ENCODE measurements at places on chromosomes 6 and 20.

GRCh38 chr6:170344631-170345576, 38.3 kb downstream of the FAM120B start:
- no peak for DNase-seq

GRCh38 chr6:3766214-3766613, 14.7 kb upstream of the PXDC1 start:
- no peak for DNase-seq

DNA sequence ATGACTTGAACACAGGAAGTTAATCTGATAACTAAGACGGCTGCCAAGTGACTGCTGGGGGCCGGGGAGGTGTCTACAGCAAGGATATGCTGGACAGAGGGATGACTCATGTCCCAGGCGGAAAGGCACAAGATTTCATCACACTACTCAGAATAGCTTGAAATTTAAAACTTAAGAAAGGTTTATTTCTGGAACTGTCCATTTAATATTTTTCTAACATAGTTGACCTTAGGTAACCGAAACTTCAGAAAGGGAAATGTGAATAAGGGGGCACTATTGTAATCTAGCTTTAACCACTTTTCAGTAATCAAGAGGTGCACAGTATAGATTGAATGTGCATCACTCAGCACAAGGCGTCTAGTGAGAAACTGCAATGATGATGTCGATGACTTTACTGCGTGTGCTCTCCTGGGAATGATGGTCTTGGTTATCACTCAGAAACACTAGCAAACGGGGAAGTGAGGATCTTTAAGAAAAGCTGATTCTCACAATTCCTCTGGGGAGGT, 171.5 kb downstream of the QKI start:
- no peak for DNase-seq

- DNase-seq: no peak
Observed at GRCh38 chr20:61963149-61963548, 102.5 kb downstream of the TAF4 start.

DNA sequence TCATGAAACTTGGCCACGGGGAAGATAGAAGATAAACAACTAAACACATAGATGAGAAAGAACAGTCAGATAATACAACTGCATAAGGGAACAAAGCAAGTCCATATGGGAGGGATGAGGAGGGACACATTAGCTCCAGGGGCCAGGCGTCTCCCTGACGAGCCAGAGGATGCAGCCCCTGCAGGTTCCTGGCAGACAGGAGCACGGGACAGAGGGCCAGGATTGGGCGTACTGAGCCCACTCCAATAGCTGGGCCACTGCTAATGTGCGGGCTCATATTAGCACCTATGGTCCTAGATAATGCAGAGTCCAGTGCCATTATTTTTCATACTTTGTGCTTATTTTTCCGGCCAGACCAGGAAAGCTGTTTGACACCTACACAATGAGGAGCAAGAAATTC, 182.9 kb downstream of the ANKRD60 start:
- no peak for DNase-seq

DNA sequence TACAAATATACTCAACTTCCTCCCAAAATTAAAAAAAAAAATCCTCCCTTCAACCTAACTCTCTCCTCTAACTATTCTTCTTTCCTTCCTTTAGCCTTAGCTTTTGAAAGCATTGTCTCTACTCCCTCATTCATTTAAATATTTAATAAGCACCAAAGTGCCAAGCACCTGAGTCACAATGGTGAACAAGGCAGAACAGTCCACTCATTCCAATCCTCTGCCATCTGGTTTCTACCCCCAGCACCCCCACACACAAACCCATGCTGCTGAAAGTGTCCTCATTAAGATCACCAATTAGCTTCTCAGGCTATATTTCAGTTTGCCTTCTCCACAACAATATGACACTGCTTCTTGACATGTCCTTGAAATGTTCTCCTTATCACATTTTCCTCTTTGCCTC, 76.3 kb downstream of the DTNBP1 start:
- DNase-seq: no peak

GRCh38 chr6:130713144-130713543, 114.1 kb upstream of the SMLR1 start:
- DNase-seq: no peak

DNA sequence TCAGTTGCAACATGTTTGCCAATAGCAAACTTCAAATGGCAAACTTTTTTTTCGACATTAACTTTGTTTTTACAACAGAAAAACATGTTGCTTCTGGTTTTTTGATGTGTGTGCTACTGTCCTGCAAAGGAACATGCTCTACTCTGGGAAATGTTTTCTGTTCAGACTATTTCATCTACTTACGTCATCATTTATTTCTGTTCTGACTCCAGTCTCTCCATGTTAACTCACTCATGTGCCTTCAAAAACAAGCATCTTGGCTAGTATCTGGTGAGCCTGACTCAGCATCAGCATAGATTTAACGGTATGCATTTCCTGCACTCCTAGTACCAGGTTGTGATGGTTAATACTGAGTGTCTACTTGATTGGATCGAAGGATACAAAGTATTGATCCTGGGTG, 36.1 kb upstream of the MAP7 start:
- DNase-seq: no peak

- DNase-seq: no peak
Observed at GRCh38 chr20:19019734-19020364, 192.6 kb upstream of the SLC24A3 start.

GRCh38 chr20:59938696-59939051, 1.4 kb downstream of the PPP1R3D start:
- DNase-seq: no peak

DNA sequence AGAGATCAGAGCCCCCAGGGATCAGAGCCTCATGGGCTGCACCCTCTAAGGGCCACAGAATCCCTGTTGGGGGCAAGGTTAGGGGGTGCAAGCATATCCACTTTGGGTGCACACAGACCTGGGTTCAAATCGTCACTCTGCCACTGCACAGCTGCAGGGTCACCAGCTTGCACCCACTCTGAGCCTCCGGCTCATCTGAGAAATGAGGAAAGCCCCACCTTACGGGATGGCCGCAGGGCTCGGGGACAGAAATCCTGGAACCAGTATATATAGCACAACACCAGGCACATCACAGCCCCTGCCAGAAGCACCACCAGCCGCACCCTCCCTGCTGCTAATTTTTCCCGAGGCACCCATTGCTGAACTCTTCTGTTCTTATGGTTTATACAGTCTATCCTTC, 169.6 kb downstream of the NFATC2 start:
- no peak for DNase-seq

- no peak for DNase-seq
Observed at GRCh38 chr6:138769102-138769676, 4.4 kb upstream of the CCDC28A start.

DNA sequence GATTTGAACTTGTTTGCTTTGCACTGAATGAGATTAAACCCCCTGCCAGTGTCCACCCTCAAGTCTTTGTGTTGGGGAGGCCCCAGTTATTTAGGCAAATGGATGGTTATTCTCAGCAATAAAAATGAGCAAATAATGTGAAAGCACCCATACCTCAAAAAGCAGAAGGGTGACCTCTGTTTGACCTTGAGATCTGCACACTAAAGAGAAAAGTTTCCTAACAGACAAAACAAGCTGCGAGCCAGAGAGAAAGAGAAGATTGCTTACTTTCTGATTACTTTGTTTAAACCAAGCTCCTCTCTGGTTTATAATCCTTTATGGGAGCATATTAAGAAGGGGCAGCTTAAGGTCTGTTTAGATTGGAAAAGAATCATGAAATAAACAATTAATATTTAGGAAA, 30.4 kb upstream of the TRERF1 start:
- DNase-seq: no peak

- DNase-seq: no peak
Observed at GRCh38 chr6:43944908-43945767, 175.1 kb downstream of the VEGFA start.

DNA sequence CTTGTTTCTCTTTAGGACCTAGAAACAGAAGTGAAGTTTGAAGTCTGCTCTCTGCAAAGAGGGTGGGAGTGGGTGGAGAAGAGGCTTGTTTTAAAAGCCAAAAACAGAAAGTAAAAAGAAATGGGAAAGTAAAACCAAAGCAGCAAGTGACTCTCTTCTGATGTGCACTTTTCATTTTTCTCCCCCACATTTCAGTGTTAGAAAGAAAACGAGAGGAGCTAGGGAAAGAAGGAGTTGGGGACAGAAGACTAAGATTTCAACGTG, 1.3 kb downstream of the C6orf141 start:
- no peak for DNase-seq

DNA sequence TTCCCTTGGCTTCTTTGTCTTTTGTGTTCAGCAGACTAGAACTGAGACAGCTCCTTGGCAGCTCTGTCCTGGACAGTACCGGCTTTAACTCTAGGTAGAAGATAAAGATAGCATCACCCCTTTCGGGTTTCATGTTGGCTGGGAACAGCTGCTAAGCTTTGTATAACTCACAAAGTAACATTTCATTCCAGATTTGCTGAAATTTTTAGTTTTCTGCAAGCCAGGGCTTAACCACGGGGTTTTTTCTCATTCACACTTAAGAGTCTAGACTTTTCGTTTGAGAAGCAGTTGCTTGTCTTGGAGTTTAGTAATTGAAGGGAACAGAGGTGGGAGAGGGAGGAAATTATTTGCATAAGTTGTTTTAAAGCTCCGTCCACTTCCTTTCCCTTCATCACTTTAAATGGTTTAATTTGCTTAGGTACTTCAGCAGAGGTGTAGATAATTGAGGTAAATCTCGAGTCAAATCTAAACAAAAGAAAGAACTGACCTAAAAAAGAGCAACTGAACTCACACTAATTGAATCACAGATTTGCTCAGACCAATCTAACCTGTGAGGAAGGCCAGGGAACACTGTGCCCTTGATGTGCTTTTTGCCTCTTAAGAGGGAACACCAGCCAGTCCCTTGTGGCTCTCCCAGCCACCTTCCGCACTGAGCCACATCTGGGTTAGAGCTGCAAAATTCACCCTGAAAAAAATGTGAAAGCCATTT, 48.3 kb downstream of the RREB1 start:
- DNase-seq: no peak

GRCh38 chr6:108633436-108633835, 72.7 kb downstream of the FOXO3 start:
- no peak for DNase-seq

DNA sequence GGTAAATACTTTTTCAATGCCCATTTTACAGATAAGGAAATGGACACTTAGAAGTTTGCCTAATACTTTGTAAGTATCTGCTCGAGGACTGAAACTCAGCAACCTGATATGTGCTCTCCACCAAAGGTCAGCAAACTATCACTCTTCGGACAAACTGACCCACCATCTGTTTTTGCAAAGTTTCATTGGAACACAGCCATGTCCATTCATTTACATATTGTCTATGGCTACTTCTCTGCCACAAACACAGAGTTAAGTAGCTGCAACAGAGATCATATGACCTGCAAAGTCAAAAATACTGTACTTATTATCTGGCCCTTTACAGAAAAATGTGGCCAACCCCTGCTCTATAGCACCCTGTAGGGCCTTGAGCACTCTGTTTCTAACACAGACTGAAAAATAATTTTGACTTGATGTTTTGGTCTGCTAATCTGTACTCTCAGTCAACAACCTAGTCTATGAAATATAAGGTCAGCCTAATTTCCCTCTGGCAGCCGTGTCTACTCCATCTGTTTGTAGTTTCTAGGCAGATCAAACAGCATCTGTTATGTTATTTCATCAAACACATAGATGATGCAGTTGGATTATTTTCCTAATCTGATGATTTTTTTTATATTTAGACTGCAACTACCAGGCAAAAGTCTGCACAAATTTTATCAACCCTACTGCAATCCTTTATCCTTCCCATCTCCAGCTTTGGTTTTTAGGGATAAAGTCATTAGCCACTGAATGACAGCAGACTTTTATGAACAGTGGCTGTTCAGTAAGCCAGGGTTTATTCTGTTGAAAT, 41.4 kb upstream of the BEND6 start:
- DNase-seq: no peak

GRCh38 chr6:131172222-131172621, 37.0 kb downstream of the AKAP7 start:
- no peak for DNase-seq

GRCh38 chr6:49662892-49663261, 26.2 kb upstream of the RHAG start:
- DNase-seq: no peak

DNA sequence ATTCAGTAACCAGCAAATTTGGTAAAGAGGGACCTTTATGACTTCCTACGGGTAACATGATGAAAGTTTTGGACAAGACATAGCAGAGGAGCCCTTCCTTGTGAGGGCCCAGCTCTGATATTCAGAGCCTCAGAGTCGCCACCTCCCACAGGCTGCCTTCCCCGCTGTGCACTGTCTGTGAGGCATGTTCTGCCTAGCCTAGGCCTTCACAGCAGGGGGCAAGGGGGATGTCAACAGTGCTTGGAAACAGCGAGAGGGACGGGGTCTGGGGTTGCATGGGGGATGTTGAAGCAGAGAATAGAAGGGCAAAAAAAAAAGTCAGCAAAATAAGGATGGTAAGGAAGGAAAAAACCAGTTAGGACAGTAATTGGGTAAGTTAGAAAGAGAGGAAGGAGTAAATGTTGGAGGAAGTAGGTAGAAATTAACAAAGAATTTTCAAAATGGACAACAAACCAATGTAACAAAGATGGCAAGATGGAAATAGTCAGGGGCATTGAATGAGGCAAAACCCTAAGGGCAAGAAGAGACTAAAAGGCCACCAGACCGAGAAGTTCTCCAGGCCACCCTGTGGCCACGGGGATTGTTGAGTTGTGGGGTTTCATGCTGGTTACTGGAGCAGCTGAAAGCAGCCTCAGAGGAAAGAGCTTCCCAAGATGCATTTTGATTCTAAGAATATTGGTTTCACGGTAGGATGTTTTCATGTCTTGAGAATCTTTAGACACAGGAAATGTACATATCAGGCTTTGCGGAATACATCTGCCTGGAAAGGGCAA, 139.8 kb downstream of the LY86 start:
- no peak for DNase-seq

DNA sequence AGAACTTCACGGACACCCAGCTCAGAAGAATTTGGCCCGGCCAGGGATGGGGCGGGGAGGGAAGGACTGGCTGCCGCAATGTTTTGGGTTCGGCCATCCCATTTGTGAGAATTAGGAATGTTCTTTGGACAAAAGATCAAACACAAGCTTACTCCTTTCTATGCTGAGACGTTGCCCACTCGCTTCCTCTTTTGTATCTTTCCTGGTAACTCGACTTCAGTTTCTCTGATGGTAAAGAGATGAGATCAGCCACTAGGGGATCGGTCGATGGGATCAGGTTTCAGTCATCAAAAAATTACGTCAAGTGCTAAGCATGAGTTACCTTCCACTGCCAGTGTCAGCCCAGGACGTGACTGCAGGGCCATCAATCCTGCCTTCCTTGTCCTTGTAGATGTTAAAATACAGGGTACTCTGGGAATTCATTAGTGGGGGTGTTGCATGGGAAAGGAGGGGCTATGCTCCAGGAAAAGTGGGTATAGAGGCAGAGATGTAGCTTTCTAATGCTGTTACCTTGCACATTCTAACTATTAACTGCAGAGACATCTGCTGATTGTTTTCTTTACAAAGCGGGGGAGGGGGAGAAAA, 190.2 kb downstream of the TSHZ2 start:
- no peak for DNase-seq

- DNase-seq: no peak
Observed at GRCh38 chr6:147297663-147298316, 93.6 kb downstream of the STXBP5 start.

DNA sequence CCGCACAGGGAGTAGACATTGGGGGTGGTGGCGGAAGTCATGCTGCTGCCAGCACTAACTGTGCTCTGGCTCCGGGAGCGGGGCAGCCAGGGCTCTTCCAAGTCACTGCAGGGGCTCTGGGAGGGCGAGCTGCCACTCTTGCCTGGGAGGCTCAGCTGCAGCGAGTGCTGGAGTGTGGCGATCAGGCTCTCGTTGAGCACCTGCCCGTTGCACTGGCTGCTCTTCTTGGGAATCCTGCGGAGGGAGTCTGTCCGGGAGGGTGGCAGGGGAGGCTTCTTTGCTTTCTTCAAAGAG, 28.0 kb downstream of the HEBP2 start:
- DNase-seq: no peak

- DNase-seq: no peak
Observed at GRCh38 chr6:9623228-9623832, 791.5 kb downstream of the TFAP2A start.

All from activated T-helper 1 cell treated with anti-CD3 and anti-CD28 coated beads, Interleukin-12 subunit alpha, Interleukin-12 subunit beta, Interleukin-2, Interleukin-4 antibody, amounts not matched to agents 30 ng/mL and 10 ng/mL and 1 ng/mL, durations not matched to agents 14 hours and 24 hours and 36 hours (primary cell).